Stimulated activated CD8-positive, alpha-beta memory T cell treated with anti-CD3 and anti-CD28 coated beads, Interleukin-4, amount 100 ng/mL, for 24 hours (primary cell): ENCODE measurements at places on chromosomes 5 and 9.

DNA sequence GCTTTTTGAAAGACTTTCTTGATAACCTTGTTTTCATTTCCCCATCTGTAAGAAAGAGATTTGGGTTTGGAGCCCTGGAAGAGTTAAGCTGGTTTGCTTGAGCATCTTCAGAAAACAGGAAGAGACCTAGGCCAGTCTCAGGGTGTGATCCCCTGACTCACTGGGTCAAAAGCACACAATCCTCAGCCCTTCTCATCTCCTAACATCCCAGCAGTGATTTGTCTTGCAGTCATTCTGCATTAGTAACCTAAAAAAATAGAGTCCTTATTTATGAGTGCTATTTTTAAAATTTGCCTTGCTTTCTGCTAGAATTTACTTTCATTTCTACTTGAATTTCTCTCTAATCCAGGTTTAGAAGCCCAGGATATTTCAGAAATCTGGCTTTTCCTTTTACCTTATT is 16.4 kb upstream of the ARSB start:
- DNase-seq, result no peak

DNA sequence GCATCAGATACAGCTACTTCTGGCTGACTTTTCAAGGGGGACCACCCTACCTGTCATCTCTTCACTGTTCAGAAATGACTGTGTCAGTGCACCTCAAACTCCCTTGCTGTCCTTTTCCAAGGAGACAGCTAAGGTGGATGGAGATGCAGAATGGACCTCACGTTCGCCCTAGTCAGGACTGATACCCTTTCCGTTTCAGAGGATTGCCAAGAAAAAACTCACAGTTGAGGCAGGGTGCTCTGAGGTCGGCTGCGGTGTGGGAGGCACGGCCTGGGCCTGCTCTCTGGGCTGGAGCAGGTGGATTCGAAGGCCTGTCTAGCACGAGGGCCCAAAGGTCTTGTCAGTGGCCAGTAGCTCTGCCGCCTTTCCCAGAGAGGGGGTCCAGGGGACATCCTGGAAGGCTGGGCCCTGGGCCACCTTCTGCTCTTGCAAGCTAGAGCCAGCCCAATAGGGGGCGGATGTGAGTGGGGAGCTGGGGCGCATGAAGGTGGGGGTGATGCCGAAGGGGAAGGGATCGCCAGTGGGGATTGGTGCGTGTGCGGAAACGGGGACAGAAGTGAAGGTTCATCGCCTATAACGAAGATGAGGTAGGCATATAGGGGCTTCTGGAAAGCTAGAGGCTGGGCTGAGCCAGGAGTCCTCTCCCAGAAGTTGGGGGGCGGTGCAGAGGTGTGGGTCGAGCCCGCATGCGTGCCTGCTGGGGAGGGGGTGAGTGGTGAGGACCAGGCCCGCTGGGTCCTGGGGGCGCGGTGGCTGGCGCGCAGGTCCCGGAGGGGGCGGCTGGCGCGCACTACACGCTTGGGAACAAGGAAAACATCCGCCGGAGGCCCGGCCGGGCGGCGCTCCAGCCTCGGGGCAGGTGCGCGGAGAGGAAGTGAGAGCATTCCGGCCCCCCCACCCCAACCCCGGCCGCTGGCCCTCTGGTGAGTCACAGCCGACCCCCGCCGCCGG is 2.5 kb upstream of the MSMP start:
- DNase-seq, result peak; percentile 66

DNA sequence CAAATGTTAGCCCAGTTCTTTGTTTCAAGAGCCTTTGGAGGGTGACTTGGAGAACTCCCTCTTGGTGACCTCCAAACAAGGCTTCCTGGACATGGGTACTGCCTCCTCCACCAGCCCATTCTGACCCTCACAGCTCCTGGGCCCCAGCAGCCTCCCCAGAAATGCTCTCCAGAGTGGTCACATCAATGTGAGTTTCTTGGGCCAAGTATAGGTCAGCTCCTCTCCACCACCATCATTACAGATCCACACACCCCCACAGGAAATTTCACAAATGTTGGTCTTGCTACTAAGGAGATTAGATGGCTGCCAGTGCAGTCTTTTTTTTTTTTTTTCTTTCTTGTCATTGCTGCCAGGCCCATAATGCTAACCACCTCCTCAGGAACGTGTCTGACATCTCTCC is 410.7 kb downstream of the DTWD2 start:
- no peak for DNase-seq

DNA sequence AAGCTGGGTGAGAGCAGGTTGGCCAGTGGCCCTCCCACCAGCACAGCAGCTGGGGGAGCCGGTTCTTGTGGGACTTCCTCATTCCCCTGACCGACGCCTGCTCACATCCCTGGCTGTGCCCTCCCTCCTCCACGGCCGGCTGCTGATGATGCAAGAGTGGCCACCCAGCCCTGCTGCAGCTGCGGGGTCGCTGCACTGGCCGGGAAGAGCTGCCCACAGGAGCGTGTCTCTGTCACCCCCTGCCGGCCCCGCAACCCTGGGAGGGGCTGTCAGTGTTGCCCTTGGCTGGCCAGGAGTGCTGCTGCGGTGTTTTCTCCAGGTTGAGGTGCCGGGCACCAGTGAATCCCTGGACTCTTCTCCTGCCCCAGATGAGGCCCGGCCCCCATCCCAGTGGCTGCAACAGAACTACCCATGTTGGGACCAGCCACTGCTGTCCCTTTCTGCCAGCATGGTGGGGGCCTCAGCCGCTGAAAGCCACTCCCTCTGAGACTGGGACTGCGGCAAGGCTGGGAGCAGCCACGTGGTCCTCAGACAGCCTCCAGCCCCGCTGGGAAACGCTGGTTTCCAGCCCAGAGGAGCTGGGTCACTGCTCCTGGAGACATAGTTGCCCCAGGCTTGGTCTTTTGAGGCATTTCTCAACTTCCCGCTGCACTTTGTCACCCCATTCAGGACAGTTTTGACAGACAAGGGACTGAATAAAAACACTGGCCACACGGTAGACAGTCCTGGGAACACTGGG is 739 bp downstream of the CARD9 start:
- DNase-seq, result no peak

GRCh38 chr9:84772511-84772910 is 103.0 kb downstream of the NTRK2 start:
- DNase-seq, result no peak

DNA sequence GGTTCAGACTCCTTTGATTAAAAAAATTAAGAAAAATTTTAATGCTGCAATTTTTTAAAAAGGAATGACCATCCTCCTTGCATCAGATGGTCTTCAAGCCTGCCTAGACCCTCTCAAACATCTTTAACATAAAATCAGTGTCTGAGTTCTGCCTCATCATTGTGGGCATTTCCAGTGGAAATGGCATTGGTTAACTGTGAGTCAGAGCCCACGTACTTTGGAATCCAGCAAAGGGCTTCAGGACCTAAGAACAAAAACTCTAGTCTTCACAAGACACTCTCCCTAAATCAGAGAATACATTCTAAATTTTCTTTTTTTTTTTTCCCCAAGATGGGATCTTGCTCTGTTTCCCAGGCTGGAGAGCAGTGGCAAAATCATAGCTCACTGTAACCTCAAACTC is 9.4 kb upstream of the C5orf15 start:
- DNase-seq, result no peak

DNA sequence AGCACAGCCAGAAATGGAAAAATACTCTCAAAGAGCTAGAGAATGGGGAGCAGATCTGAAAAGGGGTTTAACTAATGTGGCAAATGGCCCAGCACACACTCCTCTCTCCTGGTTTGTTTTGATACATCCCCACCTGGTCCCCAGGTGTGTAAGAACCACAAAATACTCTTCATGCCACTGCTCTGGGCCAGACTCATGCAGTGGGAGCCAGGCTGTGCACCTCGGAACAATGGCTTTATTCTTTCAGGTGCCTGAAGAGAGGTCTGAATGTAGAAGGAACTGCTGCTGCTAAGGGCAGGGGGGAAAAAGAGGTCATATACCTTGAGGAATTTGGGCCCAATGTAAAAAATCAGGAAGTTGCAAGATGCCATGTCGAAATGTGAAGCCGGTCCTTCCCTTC is 123.9 kb upstream of the ADAMTSL1 start:
- no peak for DNase-seq

DNA sequence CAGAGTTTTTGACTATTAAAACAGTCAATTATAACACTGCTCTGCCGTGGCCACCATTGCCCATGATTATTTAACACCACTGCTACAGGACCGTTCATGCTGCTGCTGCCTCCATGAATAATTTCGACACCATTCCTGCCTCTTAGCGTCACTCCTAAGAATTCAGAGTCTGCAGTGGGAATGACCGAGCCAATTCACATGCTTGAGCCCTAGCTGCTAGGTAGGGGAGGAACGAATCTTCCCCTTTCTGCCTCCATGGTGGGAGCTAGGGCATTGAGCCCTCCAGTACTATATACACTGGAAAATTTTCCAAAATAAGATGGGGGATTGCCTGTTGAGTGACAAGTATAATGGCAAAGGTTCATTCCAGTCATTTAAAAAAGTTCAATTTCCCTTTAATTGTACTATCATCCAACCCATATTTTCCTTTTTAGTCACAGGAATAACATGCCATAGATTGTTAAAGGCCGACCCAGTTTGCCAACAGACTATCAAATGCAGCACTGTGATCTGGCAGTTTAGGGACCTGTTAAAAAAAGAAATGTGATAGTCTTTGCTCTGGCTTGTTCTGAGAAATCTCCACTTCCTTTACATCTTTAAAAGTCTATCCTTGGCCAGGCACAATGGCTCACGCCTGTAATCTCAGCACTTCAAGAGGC is 13.5 kb upstream of the B4GALT1 start:
- DNase-seq, result no peak
